Metanephros (tissue), 2 donors: ENCODE measurements at places on chromosomes 16 and 17. TPM values are rescaled to one million over a fixed set of nuclear protein-coding genes. Genes with fewer than 3 reads are reported as not detected.

Gene DNASE1
- total RNA-seq: 60.0 TPM

Gene DNAJC7
- total RNA-seq: 76.5 TPM

Gene ARL5C
- total RNA-seq: not detected

Gene CCL7
- not detected for total RNA-seq

Gene CA7
- total RNA-seq: 0.12 TPM

Gene GRN
- 232 TPM for total RNA-seq

Gene RNF112
- 4.1 TPM for total RNA-seq

Gene CNGB1
- total RNA-seq: not detected

Gene ACD
- total RNA-seq: 20.1 TPM
